Midbrain (tissue), 1 donor: ENCODE measurements at places on chromosomes 12 and 14.

DNA sequence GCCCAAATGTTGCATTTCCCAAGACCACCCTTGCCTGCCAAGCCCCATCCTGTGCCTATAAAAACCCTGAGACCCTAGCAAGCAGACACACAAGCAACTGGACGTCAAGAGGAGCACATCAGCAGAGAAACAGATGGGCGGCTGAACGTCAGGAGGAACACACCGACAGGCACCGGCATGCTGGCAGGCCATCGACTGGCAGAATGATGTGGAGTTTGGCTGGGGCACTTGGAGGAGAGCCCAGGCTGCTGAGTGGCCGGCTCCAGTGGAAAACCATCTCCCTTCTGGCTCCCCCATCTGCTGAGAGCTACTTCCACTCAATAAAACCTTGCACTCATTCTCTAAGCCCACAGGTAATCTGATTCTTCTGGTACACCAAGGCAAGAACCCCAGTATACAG lies 130.1 kb downstream of the SLC41A2 start:
- DNase-seq, result no peak

DNA sequence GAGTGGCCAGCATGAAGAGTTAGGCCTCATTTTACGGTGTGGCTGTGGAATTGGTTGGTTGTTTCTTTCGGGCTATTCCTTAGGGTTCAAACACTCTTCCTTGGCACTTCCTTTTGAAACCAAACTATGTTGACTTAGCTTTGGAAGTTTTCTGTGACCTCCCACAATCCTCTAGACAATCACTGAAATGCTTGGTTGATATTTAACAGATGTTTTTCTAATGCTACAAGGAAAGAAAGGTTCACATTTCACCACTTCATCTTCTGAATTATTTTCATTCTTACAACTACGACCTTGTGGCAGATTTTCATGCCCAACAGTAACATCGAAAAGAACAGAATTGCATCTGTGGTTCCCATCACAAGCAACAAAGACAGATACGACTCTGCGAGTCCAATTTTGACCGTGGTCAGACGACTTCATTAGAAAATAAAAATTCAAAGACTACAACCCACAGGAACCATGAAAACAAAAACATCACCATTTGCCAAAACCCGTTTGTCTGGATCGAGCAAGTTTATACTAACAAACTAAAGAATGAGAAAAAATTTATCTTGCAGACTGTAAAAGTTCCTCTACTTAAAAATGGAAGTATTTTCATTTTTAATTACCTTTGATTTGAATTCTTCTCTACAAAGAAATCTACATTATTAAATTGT lies 16.9 kb downstream of the PRKAB1 start:
- no peak for DNase-seq

DNA sequence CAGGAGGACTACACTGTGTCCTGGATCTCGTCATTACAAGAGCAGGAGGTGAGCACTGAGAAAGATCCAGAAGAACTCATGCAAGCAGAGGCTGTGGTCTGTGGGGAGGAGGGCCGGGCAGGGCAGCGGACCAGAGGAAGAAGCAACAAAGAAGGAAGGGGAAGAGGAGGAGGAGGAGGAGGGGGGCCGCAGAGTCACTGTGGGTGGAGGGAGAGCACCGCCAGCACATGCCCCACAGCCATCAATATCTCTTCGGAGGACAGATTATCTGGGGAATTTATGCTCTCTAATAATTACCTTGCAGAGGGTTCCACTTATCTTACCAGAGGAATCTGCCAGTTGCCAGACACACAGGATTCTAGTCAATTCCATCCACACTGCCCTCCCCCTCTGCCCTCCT lies 105.6 kb downstream of the DPF3 start:
- no peak for DNase-seq

GRCh38 chr14:92465353-92466055 lies 48.1 kb upstream of the RIN3 start:
- DNase-seq, result no peak

DNA sequence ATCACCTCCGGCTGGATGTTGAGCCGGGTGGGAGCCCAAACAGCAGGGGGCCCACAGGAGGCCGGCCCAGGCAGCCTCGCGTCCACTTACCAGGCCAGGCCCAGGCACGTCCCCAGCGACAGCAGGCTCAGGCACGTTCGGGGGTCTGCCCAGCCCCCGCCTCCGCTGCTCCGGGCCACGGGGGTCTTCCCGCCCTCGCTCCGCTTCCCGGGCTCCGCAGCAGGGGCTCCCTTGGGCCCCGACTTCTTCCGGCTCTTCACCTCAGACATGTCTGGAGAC lies 216 bp downstream of the IKBIP start:
- DNase-seq, result no peak

- DNase-seq, result no peak
These were observed 122.0 kb downstream of the TGFB3 start for GRCh38 chr14:75859746-75860145.

- DNase-seq, result no peak
These were observed 2.6 kb downstream of the GLRX5 start for GRCh38 chr14:95537298-95538089.
